PC-9 (cell line): ENCODE measurements at places on chromosomes 12 and 14. TPM values are rescaled to one million over a fixed set of nuclear protein-coding genes. Genes with fewer than 3 reads are reported as not detected.

DNA sequence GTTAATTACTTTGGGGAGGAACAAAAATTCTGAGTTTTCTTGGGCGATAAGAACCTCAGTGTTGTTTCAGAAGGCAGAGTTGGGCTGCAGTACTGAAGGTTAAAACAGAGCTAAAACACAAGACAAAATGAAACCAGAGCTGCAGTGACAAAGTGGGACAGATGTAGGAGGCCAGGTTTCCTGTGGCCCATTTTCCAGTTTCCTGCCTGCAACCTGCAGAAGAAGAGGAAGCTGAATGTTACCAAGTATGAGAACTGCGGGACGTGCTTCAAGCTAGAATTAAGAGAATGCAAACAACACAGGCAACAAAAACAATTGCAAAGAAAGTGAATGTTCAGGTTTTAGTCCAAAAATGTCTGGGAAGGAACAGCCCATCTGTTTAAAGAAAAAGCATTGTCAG is 17.8 kb downstream of the ELK3 start:
- DNase-seq = no peak

- no peak for DNase-seq
Measured at GRCh38 chr14:99055816-99056215, 216.2 kb downstream of the BCL11B start.

DNA sequence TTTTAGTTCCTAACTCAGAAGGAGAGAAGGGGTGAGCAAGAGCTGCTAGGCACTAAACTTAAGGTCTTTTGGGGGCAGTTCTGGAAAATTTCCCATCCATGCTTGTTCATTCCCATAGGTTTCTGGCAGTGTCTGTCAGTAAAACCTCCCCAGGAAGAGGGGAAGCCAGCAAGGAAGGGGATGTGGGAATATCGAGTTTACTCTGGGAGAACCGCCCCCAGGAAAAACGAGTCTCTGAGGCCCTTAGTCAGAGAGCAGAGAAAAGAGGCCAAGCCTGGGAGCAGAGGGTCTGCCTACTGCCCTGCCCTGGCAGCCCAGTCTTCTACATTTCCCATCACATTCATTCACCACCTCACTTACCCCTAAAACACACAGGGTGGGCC is 55.9 kb downstream of the TMCC3 start:
- DNase-seq = no peak

- no peak for DNase-seq
Measured at GRCh38 chr12:69112616-69113015, 126.8 kb upstream of the CPSF6 start.

Gene PLXNC1
- total RNA-seq = 1.4 and 2.3 TPM in 2 replicates

Gene PFKM
- total RNA-seq = 63.2 and 67.6 TPM in 2 replicates
